Left kidney (tissue), 8 donors: ENCODE measurements at places on chromosomes 3 and 15. TPM values are rescaled to one million over a fixed set of nuclear protein-coding genes. Genes with fewer than 3 reads are reported as not detected.

The INKA1 gene
- polyA plus RNA-seq = 8.6 TPM

The SMCO1 gene
- not detected for polyA plus RNA-seq

The KCNMB3 gene
- polyA plus RNA-seq = 8.1 TPM

The SAMD7 gene
- polyA plus RNA-seq = not detected

The CPLX3 gene
- polyA plus RNA-seq = not detected

The CHRD gene
- 10.6 TPM for polyA plus RNA-seq

The SLITRK3 gene
- 0.23 TPM for polyA plus RNA-seq

The EOMES gene
- polyA plus RNA-seq = 0.10 TPM

The SERPINI2 gene
- 1.9 TPM for polyA plus RNA-seq

The CAMKV gene
- polyA plus RNA-seq = not detected

The PCLAF gene
- 54.7 TPM for polyA plus RNA-seq

The ZNF662 gene
- 51.6 TPM for polyA plus RNA-seq

The MYZAP gene
- 5.3 TPM for polyA plus RNA-seq

The C3orf85 gene
- polyA plus RNA-seq = 17.9 TPM

The PLA2G4E gene
- not detected for polyA plus RNA-seq

The RBPMS2 gene
- polyA plus RNA-seq = 12.6 TPM

The TMEM212 gene
- polyA plus RNA-seq = 0.32 TPM

The HHLA2 gene
- polyA plus RNA-seq = 21.3 TPM

The CGGBP1 gene
- 152 TPM for polyA plus RNA-seq

The MYL3 gene
- 20.1 TPM for polyA plus RNA-seq

The RHOV gene
- 1.7 TPM for polyA plus RNA-seq

The ADCY5 gene
- 10.6 TPM for polyA plus RNA-seq

The EAF2 gene
- 9.1 TPM for polyA plus RNA-seq

The PLCH1 gene
- polyA plus RNA-seq = 13.6 TPM

The IL17RB gene
- 16.7 TPM for polyA plus RNA-seq

The ST6GAL1 gene
- polyA plus RNA-seq = 75.9 TPM

The BCL2A1 gene
- not detected for polyA plus RNA-seq

The CHRNA3 gene
- 1.7 TPM for polyA plus RNA-seq

The CPN2 gene
- 0.80 TPM for polyA plus RNA-seq

The AGBL1 gene
- polyA plus RNA-seq = 0.18 TPM

The ATXN7 gene
- polyA plus RNA-seq = 29.0 TPM

The SPTSSB gene
- polyA plus RNA-seq = 4.7 TPM

The DPP8 gene
- 40.1 TPM for polyA plus RNA-seq

The LYSMD2 gene
- 3.5 TPM for polyA plus RNA-seq

The TRPM1 gene
- polyA plus RNA-seq = 0.07 TPM

The OXTR gene
- polyA plus RNA-seq = 1.8 TPM

The SLC12A8 gene
- polyA plus RNA-seq = 7.7 TPM

The IL16 gene
- polyA plus RNA-seq = 4.9 TPM

The TYRO3 gene
- polyA plus RNA-seq = 131 TPM

The ITPKA gene
- 0.52 TPM for polyA plus RNA-seq

The TRIM42 gene
- polyA plus RNA-seq = not detected

The CNOT10 gene
- 66.6 TPM for polyA plus RNA-seq

The NPAP1 gene
- 2.1 TPM for polyA plus RNA-seq

The ATP2B2 gene
- polyA plus RNA-seq = 1.1 TPM

The FANCD2OS gene
- 0.81 TPM for polyA plus RNA-seq

The THBS1 gene
- 184 TPM for polyA plus RNA-seq

The NPTN gene
- polyA plus RNA-seq = 187 TPM

The PDZRN3 gene
- polyA plus RNA-seq = 48.5 TPM

The SI gene
- not detected for polyA plus RNA-seq

The IL17RD gene
- 66.6 TPM for polyA plus RNA-seq

The SKIL gene
- 66.0 TPM for polyA plus RNA-seq

The NUSAP1 gene
- polyA plus RNA-seq = 148 TPM

The TARS3 gene
- polyA plus RNA-seq = 24.3 TPM
